ENCODE measurements at places on chromosomes 11 and 22.

- no peak for DNase-seq
Measured at GRCh38 chr11:122645847-122646246, 9.7 kb upstream of the UBASH3B start.

DNA sequence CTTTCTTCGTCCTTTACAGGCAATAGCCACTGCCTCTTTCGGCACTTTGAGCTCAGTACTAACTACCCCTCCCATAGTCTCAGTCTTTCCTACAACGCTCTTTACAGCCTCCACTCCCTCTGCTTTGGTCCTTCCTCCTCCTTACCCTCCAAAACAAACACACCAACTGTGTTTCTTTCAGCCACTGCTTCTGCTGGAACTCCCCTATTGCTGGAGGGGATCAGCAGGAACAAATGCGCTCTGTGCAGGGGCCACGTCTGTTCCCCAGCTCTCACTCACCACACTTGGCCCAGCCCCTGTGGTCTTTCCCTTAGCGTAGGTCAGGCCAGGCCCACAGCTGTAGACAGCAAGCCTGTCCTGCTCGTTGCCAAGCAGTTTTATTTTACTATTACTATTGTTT lies 42.3 kb downstream of the PC start:
- no peak for DNase-seq

- no peak for DNase-seq
Measured at GRCh38 chr11:77814848-77815247, 5.7 kb downstream of the RSF1 start.

- no peak for DNase-seq
Measured at GRCh38 chr11:102260241-102260640, 57.0 kb upstream of the BIRC3 start.

- DNase-seq, result peak; percentile 66
Measured at GRCh38 chr11:90134478-90135003, at the start of gene NAALAD2. TSS of gene NAALAD2 (plus strand) at chr11:90134663. CDS start at chr11:90134759, 96 bp downstream.

- DNase-seq, result no peak
Measured at GRCh38 chr11:61690706-61691379, 10.7 kb downstream of the DAGLA start.

All from hindlimb muscle (tissue), 1 donor.